Activated T-cell treated with anti-CD3 and anti-CD28 coated beads, Interleukin-2, amount 50 U/mL, for 72 hours (primary cell): ENCODE measurements at places on chromosomes 5 and 9.

DNA sequence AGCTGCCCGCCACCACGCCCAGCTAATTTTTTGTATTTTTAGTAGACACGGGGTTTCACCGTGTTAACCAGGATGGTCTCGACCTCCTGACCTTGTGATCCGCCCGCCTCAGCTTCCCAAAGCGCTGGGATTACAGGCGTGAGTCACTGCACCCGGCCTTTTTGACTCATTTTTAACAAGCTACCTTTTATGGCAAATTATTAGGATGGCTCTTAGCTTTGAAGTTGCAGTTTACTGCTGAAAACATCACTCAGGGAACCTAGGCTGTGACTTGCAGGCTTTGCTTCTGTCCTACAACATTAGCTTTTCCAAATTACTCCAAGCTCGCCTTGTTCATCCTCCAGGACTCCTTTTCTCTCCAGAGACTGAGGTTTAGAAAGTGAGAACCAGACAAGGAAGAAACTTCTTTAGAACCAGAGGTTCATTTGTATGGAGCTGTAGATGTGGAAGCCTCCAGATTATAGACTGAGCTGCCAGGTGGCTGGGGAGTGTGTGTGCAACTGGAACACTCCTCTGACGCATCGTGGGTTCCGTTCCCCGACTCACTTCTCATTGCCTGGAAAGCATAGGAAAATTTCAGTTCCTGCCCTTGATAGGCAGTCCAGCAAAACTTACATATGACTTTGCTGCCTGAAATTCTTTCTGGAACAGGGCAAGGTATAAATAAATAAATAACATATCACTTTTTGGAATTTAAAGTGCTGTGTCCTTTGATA is 23.8 kb upstream of the SPTAN1 start:
- no peak for DNase-seq

- no peak for DNase-seq
These were observed 14.5 kb downstream of the SH2D3C start for GRCh38 chr9:127763918-127764384.

DNA sequence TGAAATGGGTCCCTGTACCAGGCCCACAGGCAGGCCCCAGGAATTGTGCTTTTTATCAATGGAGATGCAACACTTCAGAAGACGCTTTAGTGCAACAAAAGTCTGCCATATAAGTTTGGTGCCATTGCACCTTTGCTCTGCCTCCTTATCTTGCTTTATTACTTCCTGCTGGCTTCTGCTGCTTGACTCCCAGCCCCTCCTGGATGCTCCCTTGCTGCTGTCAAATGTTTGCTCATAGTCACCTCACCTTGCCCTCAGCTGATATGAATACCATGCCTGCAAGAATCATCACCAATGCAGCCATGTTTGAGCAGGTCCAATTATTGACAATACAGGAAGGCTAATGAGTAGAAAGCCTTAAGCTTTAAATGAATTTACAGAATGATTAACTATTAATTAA is 25.4 kb downstream of the MEGF10 start:
- no peak for DNase-seq

- no peak for DNase-seq
These were observed 379.0 kb upstream of the GRAMD2B start for GRCh38 chr5:126044111-126044668.

GRCh38 chr9:121725008-121725775 is 73.8 kb downstream of the DAB2IP start:
- no peak for DNase-seq

DNA sequence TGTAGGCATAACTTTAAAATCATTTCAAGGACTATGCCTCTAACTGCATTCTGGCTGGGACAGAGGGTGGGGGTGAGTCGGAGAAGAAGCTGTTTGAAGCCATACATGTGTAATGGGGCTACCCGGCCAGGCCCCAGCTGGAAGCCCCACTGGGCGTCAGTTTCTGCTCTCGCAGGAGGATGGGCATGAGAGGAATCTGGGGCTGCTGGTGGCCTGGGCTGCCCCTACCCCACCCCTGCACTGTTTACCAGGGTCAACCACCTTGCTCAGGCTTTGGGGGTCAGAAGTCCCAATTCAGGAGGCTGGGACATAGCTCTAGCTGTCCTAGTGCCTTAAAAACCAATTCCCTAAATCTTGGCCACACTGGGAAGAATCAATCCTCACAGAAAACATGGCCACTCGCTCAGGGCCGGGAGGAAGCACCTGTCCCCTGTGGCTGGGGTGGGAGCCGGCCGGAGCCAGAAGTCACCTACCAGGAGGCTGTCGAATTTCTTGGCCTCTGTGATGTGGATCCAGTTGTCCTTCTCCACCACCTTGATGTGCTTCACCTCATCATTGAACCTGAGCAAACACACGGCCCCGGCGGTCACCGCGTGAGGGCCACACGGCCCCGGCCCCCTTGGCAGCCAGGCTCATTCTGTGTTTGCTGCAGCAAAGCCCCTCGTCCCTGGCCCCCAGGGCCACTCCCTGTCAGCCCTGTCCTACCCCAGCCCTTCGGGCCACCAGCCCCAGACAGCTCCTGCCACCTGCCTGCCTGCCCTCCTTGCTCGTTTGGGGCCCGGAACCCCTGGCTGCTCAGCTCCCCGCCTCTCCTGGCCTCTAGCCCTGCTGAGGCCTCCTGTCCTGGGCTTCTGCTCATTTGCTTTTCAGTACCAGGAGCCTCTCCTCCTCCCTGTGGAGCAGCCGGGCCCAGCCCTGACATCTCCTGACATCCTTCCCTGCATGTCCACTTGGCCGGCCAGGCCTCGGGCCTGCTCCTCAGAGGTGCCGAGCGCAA is 33.6 kb upstream of the SARDH start:
- DNase-seq, result no peak

DNA sequence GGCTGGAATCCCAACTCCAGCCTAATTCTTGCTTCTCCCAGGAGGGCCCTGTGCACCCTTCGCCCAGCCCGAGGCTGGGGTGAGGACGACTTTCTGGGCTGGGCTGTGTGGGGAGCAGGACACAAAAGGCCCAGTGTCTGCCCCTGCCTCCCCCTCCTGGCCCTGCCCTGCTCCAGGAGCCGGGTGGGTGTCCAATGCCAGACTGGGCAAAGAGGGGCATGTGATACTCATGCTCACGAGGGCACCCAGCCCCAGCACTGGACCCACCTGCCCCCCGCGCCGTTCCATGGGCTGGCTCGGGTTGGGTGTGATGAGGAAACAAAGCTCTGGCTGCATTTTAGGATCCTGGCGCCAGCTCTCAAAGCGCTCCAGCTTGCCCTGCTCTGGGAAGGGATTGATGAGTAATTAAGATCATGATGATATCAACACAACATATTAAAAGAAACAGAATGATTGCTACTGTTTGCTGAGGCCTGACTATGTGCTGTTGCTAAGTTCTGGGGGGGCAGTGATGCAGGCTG is 30.7 kb downstream of the LHX2 start:
- DNase-seq, result no peak

- DNase-seq, result no peak
These were observed 32.3 kb upstream of the EQTN start for GRCh38 chr9:27329291-27329690.

DNA sequence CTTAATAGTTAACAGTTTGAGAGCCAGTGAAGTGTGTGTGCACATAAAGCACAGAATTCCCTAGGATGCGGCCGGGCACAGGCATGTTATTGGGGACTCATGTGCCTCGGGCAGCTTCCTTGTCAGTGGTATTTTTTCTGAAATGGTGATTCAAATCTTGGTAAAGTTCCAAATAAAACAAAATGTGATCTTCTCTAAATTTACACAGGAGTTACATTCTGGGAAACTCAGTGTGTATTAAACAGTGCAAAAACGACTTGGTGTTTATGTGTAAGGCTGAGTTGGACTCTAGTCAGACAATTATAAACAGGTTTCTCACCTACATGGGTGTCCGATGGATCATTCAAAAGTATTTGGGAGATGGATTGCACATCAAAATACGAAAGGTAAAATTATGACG is 48.9 kb downstream of the BOD1 start:
- no peak for DNase-seq

DNA sequence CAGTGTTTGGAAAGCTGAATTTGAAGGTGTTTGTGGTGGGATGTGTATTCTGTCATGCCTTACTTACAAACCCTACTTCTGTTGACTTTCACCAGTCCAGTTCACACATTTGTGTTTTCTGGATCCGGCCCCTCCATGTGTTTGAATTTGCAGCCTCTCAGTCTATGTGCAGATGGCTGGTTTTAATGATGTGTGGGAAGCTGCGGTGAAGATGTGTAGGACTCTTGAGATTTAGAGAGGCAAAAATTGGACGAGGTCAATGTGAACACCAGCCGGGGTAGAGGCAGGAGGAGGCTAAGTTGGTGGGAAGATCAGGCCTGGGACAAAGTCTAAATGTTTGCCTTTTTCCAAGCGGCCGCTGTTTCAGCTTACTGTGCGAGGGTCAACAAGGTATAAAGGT is 115.4 kb upstream of the KLF9 start:
- DNase-seq, result no peak

GRCh38 chr5:142307146-142307890 is 17.5 kb downstream of the SPRY4 start:
- DNase-seq, result no peak

- no peak for DNase-seq
These were observed 21.5 kb upstream of the GPR21 start for GRCh38 chr9:123011878-123012528.

- DNase-seq, result no peak
These were observed 84.6 kb downstream of the PAPPA start for GRCh38 chr9:116238225-116238624.

DNA sequence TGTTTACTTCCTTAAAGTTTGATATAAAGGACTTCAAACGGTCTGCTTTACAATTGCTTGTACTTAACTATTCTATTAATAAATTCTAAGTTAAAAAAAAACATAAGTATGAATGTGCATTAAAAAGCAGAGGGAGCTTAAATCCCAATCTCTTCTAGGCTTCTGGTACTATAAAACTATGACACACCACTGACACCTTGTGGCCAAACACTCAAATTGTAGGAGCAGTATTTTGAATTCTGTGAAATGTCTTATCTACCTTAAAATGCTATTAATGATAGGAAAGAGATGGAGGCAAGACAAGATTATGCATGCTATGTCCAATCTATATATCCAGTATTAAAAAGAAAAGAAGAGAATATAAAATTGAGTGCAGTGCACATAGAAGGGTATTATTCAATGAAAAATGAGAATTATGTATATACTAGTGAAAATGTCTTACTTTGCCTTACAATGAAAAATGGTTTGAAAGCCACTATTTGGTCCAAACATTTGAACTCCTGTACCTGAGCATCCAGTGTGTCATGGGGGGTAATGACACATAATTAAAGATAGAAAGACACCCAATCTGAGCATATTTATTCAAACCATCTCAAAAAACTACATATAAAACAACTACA is 87.6 kb downstream of the ERP44 start:
- DNase-seq, result peak; percentile 37

GRCh38 chr9:129080298-129080600 is 662 bp upstream of the DOLPP1 start:
- no peak for DNase-seq

- DNase-seq, result no peak
These were observed 39.1 kb downstream of the COL23A1 start for GRCh38 chr5:178551059-178551458.

- DNase-seq, result no peak
These were observed 8.4 kb upstream of the IL6ST start for GRCh38 chr5:56003179-56003578.

DNA sequence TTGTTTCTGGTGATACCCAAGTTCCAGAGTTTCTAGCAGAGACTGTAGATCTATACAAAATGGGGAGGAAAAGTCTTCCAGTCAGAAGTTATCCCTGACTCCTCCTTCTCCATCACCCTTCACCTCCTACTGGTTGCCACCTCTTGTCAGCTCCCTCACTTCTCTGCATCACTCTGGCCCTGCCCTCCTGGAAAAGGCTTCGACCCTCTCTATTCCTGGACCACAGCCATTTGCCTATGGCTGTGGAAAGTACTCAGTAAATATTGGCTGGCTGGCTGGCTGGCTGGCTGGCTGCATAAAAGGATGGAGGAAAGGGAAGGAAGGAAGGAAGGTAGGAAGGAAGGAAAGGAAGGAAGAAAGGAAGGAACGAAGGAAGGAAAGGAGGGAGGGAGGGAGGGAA is 32.7 kb upstream of the ABCA1 start:
- no peak for DNase-seq

DNA sequence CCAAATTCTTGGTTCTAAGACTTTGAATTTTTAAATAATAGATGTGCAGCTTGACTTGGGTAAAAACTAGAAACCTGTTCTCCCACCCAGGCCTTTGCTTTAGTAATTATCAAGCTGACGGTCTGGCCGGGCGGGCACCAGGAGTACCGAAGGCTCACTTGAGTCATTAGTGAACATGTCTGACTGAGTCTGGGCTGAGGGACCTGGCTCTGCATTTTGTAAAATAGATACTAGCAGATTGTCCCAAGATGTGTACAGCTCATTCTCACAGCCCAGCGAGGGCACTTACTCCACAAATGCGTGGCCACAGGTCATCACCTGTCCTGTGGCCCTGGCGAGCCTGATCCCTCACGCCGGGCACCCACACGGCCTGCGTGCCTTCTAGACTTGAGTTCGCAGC is 216.2 kb downstream of the FANCC start:
- no peak for DNase-seq

GRCh38 chr5:56317923-56318561 is 84.9 kb upstream of the ANKRD55 start:
- DNase-seq, result no peak

DNA sequence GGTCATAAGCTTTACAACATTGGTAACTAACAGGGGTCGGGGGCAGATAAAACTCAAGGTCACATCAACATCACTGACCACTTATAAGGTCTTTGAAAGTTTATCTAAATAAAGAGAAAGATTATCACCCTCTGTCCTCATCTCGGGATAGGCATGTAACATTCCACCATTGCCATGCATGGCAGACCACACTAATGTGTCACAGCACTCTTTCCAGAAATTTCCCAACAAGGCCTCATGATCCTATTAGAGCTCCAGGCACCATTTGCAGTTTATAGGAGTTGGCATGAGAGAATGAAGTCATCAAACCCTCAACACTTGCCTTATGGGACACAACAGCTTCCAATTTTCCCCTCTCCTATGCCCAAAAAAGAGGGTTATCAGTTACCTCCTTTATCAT is 31.9 kb upstream of the ZNF622 start:
- DNase-seq, result no peak

DNA sequence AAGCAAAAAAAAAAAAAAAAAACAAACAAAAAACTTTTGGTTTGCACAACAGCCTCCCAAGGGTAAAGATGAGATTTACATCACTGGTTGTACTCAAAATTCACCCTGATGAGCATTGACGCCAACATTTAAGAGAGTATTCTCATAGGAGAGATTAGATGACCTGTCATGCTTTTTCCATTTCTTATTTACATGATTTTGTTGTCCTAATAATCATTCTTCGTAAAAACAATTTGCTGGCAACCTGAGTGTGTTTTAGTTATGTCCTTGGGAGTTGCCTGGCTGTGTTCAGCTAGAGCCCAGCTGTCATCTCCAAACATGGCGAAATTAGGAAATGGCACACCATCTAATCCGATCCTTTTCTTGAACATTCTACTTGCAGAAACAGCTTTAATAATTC is 186.4 kb upstream of the MRPS30 start:
- no peak for DNase-seq

GRCh38 chr9:87706066-87706739 is 19.7 kb upstream of the CTSL start:
- DNase-seq, result no peak
